CD4-positive, alpha-beta T cell treated with Interleukin-15 for 4 hours (primary cell): ENCODE measurements at places on chromosomes 13 and 19.

DNA sequence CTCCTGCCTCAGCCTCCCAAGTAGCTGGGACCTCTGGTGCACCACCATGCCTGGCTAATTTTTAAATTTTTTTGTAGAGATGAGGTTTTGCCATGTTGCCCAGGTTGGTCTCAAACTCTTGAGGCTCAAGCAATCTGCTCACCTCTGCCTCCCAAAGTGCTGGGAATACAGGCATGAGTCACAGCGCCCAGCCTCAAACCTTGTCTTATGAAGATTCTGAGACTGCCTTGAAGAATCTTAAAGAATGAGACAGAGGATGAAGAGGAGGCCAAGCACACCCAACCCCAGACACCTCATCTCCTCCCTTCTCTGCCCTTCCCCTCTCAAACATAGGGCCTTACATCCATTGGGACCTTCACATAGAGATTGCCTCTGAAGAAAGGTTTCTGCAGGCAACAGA lies 179.7 kb downstream of the ABCC4 start:
- no peak for DNase-seq

GRCh38 chr19:38290631-38291147 lies 13.4 kb upstream of the C19orf33 start:
- DNase-seq, result no peak

GRCh38 chr19:10661946-10662345 lies 7.8 kb downstream of the ILF3 start:
- no peak for DNase-seq

DNA sequence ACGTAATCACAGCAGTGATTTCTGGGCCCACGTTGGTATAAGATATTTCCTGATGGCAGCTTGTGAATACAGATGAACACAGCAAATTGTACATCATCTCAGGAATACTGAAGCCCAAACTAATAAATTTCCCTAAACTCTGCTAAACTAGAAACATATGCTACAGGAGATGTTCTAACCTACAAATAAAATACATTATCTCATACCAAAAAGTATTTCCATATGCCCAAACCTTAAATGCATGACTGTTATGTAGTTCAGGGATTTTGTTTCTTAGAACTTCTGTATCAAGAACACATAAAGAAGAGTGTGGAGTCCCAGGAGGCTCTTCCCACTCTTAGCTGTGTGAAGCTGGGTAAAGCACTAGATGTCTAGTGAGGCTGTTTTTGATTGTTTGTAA lies 138.4 kb downstream of the RFC3 start:
- no peak for DNase-seq

DNA sequence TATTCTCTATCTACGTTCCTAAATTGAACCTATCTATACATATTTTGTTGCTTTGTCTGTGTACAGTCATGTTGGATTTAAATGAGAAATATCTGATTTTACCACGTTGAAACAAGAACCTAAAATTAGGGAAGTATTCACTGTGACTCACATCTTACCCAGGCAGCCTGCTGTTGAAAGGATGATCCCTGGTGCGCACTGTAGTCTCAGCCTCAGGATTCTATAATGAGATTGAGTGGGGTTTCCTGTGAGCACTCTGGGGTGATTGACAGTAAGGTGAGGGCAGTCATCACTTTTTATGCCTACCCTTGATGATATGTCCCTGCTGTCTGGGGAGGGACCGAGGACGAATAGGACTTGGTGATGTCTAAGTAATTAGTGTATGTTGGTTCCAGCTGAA lies 35.4 kb downstream of the PCCA start:
- DNase-seq, result peak; percentile 3

- no peak for DNase-seq
These were observed 5.8 kb downstream of the MARK4 start for GRCh38 chr19:45256836-45257235.

DNA sequence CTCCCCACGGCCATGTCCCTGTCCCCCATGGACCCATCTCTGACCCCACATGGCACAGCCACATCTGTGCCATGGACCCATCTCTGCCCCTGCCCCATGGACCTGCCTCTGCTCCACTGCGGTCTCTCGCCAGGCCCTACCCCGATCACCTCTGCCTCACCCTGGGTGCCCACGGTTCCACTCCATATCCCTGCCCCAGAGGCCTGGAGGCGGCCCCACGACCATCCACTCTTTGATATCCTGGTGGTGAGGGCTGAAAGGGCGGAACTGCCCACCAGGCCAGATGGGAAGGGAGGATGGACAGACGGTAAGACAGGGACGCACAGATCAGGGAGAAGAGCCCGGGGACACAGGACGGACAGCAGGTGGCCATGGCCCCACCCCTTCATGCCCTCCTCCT lies 327 bp downstream of the PTGER1 start:
- no peak for DNase-seq

DNA sequence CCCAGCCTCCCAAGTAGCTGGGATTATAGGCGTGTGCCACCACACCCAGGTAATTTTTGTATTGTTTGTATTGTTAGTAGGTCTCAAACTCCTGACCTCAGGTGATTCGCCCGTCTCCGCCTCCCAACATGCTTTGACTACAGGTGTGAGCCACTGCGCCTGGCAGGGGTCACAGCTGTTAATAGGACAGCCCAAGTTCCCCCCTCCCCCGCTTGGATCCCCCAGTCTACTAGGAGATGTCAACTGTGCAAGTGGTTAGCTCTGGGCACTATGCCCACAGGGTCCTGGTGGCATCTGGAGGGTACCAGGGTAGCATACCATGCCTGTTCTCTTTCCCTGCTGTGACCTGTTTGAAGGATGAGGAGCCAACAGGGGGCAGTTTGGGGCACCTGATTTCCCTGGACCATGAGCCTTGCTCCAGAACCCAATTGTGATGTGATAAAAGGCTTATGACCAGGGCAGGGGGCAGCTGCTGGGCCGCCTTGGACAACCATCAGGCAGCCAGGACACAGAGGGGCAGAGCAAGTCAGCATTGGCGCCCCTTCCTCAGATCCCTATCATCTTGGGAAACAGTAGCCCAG lies at the start of gene TSPAN16:
TSS of gene TSPAN16 (plus strand) at position 496 of the 581 bp plus-strand sequence. CDS start 138 bp downstream, outside the sequence.
- no peak for DNase-seq

GRCh38 chr19:8030960-8031359 lies 21.6 kb upstream of the CCL25 start:
- no peak for DNase-seq

- no peak for DNase-seq
These were observed 130.1 kb downstream of the SLITRK1 start for GRCh38 chr13:83752141-83752540.

- DNase-seq, result no peak
These were observed 279.6 kb downstream of the SLC7A1 start for GRCh38 chr13:29315847-29316246.

GRCh38 chr19:47863514-47863936 lies 4.5 kb downstream of the TPRX2 start:
- DNase-seq, result peak; percentile 74
